ENCODE measurements at places on chromosomes 12 and 14. TPM values are rescaled to one million over a fixed set of nuclear protein-coding genes. Genes with fewer than 3 reads are reported as not detected.
A peak's percentile ranks its signal among the peaks of the same experiment; 100 is the strongest.

The NRDE2 gene
- total RNA-seq = 25.4 TPM

The SLC5A8 gene
- total RNA-seq = not detected

The AKAP6 gene
- 1.8 TPM for total RNA-seq

DNA sequence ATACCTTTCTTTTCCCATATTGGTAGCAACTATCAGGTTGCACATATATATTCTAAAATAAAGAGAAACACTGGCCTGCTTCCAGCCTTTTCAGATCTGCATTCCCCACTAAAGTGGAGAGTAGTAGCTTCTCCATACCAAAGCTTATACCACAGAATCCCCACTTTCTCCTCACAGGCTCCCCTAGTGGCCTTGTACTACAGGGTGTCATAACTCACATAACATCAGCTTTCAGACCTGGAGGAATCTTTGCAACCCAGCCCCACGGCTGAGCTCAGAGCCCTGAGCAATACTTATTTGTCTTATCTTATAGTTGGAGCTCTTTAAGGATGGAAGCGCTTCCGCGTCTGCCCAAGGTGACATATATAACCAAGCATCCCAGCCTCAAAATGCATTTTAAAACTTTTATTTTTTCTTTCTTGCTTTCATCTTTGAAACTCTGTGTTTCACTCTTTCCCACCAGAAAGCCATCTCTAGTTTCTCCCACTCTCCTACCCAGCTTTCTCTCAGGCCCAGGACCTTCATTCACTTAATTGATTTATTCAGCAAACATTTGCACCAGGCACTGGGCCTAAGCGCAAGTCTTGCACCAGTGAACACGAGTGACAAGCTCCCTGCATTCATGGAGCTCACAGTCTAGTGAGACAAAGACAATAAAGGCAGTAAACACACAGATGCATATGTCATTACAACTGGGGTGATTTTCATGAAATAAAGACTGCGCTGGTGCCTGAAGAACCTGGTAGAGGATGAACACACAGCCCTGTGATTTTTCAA lies 254.7 kb downstream of the IPO8 start:
- H3K36me3 ChIP-seq = no peaks in the 10 kb centered on the region
- H3K4me3 ChIP-seq = no peak overlapping the region

DNA sequence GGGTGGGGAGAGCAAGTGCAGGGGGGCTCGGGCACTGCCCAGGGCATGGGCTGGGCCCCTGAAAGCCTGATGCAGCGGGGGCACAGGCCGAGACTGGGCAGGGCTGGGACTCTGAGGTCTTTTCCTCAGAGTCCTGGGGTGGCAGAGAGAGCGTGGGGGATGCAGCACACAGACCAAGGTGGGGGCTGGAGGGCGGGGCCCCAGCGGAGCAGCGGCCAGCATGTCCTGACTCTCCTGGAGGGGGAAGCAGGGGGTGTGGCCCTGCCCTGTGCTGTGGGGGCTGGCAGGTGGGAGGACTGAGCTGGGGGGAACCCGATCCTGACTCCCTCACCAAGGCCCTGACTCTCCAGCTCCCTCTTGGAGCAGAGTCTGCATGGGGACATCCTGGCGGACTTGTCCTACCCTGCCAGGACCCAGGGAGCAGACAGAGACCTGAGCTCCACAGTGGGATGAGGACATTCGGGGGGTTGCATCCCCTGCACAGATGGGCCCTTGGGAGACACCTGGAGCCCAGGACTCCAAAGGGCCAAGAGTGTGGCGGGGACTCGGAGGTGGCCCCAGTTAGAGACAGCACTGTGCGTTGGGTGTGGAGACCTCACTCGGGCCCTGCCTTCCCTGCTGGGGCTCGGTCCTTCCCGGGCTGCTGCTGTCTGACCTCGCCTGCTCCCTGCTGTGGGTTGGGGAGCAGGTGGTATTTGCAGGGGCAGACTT lies 326.1 kb downstream of the TMEM121 start:
- DNase-seq = no peak
- H3K27me3 ChIP-seq = no peaks in the 10 kb centered on the region

DNA sequence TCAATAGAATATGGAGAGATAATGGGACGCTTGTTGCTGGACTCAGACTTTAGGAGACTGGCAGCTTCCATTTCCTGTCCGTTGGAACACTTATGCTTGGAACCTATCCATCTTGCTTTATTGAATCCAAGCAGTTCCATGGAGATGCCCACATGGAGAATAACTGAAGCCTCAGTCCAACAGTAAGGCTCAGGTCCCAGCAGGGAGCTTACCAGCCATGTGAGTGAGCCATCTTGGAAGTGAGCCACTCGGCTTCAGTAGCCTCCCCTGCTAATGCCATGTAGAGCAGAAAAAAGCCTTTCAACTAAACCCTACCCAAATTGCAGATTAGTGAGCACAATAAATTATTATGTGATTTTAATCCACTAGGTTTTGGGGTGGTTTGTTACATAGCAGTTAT lies 538.8 kb upstream of the STXBP6 start:
- DNase-seq = no peak
- no peaks in the 10 kb centered on the region for H3K36me3 ChIP-seq
- H3K4me3 ChIP-seq = no peak overlapping the region

- H3K4me3 ChIP-seq = no peak overlapping the region
- H3K27ac ChIP-seq = no peak overlapping the region
- no peak for DNase-seq
- H3K36me3 ChIP-seq = no peaks in the 10 kb centered on the region
Measured at GRCh38 chr12:83046019-83046418, 359.3 kb downstream of the TMTC2 start.

GRCh38 chr12:45880533-45880932 lies 109.8 kb downstream of the SCAF11 start:
- no peak for DNase-seq
- H3K27me3 ChIP-seq = no peaks in the 10 kb centered on the region
- no peak overlapping the region for H3K4me3 ChIP-seq

DNA sequence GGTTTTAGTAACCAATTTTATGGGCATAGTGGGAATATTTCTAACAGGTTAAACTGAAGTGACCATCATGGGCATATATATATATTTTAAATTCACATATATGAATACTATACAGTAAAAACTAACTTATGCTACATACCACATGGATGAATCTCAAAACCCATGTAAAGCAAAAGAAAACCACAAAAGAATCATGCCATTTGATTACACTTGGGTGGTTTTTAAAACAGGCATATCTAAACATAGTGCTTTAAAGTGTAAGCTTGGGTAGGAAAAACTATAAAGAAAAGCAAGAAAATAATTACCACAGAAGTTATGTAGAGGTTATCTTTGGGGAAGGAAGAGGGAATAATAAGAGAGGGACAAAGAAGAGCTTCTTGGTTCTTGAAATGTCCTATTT lies 326.1 kb downstream of the NAV3 start:
- H3K4me3 ChIP-seq = no peak overlapping the region
- no peaks in the 10 kb centered on the region for H3K27me3 ChIP-seq
- no peaks in the 10 kb centered on the region for H3K36me3 ChIP-seq

DNA sequence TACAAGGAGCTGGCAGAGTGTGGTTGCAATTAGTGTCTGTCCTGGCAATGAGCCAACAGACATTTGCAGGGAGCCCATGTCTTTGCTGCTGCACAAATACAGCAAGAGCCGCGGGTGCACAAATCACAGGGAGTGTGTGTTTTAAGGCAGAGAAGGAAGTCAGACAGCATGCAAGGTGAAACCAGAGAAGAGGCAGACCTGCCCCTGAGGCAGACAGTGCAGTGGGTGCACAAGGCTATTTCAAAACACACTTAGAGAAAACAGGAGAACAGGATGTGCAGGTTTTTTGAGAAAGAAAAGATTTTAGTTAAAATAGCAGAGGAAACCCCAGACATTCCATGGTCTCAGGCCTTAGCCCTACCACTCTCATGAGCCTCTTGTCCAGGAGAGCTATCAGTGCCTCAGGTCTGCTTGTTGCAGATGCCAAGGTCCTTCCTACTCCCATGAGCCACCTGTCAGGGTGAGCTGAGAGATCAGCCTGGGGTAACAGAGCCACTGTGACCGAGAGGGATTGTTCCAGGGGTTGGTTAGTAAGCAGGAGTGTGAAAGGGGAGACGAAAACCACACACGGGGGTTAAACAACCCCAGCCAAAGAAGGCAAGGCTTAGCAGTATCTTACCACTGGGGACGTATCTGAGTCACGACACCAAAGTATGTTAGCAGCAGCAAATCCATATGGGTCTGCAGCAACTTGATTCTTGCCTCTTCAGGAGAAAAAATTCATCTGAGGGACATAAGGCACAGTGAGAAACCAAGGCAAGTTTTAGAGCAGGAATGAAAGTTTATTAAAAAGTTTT lies 78.1 kb downstream of the C14orf132 start:
- DNase-seq = no peak
- no peaks in the 10 kb centered on the region for H3K4me1 ChIP-seq
- H3K36me3 ChIP-seq = no peaks in the 10 kb centered on the region

DNA sequence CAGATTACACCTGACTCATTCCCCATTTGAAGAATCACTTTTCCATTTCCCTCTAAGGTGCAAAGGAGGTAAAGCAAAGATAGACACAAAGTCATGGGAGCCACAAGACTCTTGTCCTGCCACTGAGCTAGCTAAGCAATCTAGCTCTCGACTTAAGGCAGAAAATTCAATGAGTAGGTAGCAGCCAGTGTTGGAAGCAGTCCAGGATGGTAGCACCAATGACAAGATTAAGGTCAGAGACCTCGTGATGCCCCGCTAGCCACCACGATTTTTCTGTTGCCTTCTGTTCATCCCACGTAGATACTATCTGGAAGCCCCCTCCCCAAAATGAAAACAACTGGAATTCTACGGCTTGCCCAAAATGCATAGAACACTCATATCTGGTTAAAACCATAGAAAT lies 1.4 kb downstream of the VAMP1 start:
- no peak for DNase-seq
- peak overlapping the region; percentile 88 for H3K27ac ChIP-seq
- peak overlapping the region; percentile 95 for H3K4me3 ChIP-seq
- peaks cover 55% of the 10 kb centered on the region for H3K4me1 ChIP-seq
- H3K27me3 ChIP-seq = peaks cover 3% of the 10 kb centered on the region

Measured in activated naive CD8-positive, alpha-beta T cell treated with anti-CD3 and anti-CD28 coated beads, Interleukin-2, amount 10 ng/mL, durations not matched to agents 7 days and 5 days (primary cell).